CD8-positive, alpha-beta memory T cell (primary cell): ENCODE measurements at places on chromosomes 3 and 15. TPM values are rescaled to one million over a fixed set of nuclear protein-coding genes. Genes with fewer than 3 reads are reported as not detected.

- no peak for DNase-seq
These were observed 17.6 kb downstream of the GPR87 start for GRCh38 chr3:151299006-151299405.

Gene SLC38A3
- not detected for total RNA-seq

Gene HESX1
- total RNA-seq, result 0.44 TPM

DNA sequence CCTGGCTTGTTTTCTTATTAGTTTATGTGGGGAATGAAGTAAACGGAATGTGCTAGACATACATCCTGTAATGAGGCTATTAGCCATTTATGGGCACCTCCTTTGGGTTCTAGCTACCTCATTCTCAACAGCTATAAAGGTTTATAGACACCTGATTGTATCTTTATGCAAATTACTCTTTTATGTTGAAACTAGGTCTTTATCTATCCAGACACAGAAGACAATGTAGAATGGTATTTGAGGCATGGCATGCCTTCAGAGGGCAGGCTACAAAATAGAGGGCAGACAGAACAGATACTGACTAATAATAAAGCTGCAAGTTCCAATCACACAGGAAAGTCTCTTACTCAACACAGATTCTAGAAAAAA is 27.1 kb downstream of the TBC1D2B start:
- DNase-seq, result no peak

DNA sequence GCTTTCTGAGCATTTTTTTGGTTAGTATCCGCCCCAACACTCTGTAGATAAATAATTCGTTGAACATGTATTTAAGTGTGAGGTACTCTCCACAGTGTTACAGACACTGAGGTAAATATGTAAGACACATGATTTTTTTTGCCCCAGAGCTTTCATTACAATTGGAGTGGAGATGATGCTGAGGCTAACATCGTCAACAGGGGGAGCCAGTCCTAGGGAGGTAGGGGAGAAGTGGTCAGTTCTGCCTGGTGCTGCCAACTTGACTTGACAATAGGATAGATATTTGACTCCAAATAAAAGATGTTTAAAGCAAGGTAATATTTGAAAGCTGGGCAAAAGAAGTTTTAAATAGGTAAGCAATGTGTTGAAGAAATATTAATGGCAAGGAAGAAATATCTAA is 295.7 kb downstream of the UNC13C start:
- no peak for DNase-seq

DNA sequence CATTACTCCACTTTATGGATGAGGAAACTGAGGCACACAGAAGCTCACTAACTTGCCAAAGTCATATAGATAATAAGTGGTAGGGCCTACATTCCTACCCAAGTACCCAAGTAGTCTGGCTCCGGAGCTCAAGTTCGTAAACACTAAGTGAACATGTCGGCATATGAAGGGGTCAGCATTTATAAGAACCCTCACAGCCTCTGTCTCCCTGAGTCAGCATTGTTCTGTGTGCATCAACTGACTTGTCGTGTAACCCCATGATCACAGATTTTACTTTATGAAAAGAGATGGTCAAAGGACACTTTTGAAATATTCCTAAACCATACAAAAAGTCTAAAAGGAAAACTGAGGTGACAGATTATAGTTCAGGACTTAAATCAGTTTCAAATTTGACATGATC is 260.1 kb upstream of the CCDC54 start:
- DNase-seq, result no peak
